ENCODE measurements at places on chromosomes 11 and 22. TPM values are rescaled to one million over a fixed set of nuclear protein-coding genes. Genes with fewer than 3 reads are reported as not detected.

GRCh38 chr11:131422496-131422895 is 52.1 kb downstream of the NTM start:
- DNase-seq: no peak

DNA sequence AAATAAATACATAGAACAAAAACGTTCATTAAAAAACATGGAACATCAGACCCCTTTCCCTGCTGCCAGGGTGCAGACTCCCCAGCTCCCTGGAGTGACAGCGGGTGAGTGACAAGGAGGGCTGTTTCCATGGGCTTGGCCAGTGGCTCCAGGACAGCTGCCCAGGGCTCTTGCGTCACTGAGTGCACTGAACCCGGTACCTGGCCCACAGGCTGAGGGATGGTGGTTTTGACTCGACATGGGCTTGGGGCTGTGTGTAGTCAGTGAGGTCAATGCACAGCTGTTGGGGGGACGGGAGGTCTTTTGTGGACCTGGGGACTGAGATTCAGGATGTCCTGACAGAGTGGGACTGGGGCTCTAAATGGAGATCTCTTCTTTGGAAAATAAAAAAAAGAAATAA is 142.1 kb upstream of the B3GAT1 start:
- DNase-seq: no peak

DNA sequence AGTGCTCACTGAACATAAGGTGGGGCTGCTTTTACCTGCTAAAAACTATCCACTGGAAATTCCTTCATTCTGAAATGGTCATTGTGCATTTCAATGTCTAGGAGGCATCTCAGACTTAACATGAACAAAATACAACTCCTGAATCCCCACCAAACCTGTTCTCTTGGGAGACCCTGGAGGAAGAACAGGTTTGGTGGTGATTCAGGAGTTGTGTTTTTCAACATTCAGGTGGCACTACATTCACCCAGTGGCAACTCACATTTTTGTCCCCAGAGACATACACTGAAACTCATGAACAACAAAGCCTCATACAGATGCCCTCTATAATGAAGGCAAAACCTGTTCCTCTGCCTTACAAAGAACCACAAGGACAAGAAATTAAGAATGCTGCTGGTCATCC is 64.3 kb upstream of the CYP2D6 start:
- no peak for DNase-seq

GRCh38 chr11:131601586-131601985 is 231.2 kb downstream of the NTM start:
- DNase-seq: no peak

DNA sequence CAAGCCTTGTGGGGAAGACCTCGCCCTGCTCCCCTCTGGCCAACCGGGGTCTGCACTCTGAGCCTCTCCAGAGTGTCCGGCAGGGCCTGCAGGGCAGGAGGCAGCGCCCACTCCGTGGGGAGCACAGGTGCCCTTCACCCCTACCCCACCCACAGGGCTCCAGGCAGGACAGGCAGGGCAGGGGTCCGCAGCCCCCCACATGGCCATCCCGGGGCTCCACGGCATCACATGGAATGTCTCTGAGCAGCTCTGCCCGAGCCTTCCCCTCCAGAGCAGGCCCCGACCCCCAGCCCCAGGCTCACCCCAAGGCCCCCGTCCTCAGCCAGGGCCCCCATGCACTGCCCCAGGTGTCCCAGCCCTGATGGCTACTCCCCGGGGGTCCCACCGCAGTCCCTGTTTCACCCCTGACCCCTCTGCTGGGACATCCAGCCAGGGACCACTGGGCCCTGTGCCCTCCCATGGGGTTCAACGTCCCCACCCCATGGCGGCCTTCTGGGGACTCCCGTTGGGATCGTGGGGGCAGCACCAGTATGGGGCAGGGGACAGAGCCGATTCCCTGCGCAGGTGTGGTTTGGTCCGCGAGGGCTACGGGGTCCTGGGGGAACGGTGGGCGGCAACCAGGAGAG is 77.7 kb downstream of the BRD1 start:
- no peak for DNase-seq

GRCh38 chr11:66857234-66857926 is 516 bp downstream of the LRFN4 start:
- no peak for DNase-seq

DNA sequence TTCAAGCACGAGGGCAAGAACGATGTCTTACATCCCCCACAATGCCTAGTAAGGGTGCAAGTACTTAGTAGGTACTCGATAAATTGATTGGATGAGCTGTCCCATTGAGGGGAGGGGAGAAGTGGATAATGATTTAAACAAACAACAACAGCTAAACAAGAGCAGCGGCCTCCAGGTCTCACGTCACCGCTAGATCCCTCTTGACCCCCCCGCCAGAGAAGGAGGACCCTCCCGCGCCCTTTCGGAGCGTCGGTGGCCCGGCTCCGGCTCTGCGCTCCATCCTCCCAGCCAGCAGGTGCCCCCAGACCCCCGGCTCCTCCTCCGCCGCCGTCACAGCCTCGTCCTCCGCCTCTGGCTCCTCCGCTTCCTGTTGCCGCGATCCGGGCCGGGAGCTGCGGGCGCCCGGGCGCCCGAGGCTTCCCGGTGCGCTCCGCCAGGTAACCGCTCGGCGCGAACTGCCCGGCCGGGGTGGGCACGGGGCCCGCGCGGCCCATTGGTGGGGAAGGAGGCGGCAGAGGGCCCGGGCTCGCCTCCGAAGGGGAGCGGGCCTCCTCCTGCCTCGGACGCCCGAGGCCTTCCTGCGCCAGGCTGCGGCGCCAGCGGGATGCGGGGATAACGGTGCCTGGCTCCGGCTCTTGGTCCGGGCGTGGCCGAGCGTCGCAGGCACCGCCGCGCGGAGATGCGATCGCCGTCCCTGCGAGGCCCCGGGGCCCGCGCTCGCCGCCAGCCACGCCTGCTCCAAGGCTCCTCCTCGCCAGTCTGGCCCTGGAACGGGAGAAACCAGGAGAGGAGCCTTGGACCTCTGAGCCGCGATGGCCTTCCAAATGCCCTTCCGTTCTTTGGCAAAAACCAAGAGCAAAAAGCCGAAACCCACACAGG is at the start of gene TLCD5:
TSS of gene TLCD5 (plus strand) at position 368 of the 879 bp plus-strand sequence. CDS start 2,143 bp downstream, outside the sequence.
- peak; percentile 62 for DNase-seq

GRCh38 chr11:78149646-78150045 is 10.2 kb upstream of the ALG8 start:
- DNase-seq: peak; percentile 53

DNA sequence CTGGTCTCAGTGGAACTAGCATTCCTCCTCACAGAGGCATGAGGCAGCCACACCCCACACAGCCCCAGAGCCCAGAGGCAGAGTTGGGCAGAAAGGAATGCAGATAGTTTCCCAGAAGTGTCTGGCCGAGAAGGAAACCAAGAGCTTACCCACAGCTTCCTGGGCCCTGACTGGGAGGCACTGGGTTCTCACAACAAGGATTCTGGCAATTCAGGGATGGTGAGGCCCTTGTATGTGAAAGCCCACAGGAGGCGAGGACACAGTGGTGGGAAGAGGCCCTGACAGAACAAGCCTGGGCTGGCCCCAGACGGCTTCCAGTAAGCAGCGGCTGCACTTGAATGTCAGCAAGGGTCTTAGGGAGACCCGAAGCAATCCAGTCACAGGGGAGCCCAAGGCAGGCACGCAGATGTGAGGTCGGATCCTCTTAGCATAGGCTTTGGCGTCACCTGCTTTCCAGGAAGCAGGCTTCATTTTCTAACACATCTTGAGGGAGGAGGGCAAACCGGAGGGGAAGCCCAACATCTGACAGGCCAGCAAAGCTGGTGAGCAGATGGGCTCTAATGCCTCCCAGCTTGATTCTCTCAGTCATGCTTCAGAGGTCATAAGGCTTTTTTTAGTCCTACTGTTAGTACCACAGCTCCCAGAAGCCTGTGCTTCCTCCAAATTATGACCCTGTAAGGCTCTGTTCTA is 78.3 kb upstream of the AKIP1 start:
- DNase-seq: peak; percentile 48

DDIAS gene
- total RNA-seq: 9.3 TPM

MYRF gene
- total RNA-seq: 1.7 TPM

MRGPRX4 gene
- total RNA-seq: 0.29 TPM

All from SK-MEL-5 (cell line).